ENCODE measurements at places on chromosomes 16 and 17. TPM values are rescaled to one million over a fixed set of nuclear protein-coding genes. Genes with fewer than 3 reads are reported as not detected.
A peak's percentile ranks its signal among the peaks of the same experiment; 100 is the strongest.

GRCh38 chr16:50464325-50465290, 83.6 kb upstream of the NKD1 start:
- H3K36me3 ChIP-seq: no peaks in the 10 kb centered on the region
- H3K4me1 ChIP-seq: peaks cover 24% of the 10 kb centered on the region

DNA sequence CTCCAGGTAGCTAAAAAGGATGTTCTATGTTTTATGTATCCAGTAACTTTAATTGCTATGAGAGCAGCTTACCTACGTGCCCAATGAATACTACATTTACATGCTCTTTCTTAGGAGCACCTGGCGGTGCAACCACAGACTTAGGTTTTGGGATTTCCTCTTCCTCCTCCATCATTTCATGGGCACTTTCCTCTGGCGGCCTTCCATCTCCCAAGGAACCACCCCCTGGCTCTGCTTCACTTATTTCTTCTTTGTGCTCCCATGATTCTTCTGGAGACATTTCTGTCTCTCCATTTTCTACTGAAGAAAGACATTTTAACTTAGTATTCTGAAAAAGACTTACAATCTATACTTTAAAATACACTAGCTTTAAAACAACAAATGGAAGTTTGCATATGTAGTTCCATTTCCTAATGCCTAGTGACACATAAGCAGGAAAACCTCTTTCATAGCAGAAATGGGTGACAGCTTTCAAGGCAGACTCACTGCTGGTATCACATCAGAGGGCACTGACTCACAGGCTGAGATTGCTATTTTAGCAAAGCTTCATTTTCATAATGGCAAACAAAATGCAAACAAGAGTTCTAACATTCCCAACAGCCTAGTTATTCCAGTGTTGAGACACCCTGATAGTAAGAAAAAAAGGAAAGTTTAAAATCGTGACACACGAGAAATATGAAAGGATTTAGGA, 19.1 kb downstream of the GSPT1 start:
- no peaks in the 10 kb centered on the region for H3K27me3 ChIP-seq
- peaks cover 45% of the 10 kb centered on the region for H3K4me1 ChIP-seq
- H3K27ac ChIP-seq: no peak overlapping the region
- no peak for DNase-seq

The SLC35G6 gene
- total RNA-seq: not detected

The ACSM2A gene
- total RNA-seq: not detected

DNA sequence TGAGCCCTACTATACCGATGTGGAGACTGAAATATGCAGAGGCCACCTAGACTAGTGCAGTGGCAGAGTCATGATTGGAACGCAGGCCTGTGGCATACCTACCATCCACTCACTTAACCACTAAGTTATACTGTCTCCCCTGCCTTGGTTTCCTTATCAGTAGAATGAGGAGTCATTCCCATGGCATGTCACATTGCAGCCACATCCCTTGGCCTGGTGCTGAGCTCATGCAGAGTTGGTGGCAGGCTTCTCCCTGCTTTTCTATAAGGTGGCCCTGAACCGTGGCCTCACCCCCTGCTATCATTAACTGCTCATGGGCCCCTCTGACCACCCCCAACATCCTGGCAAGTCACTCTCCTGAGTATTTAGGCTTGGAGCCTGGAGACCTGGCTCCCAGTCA, 212.5 kb downstream of the KATNIP start:
- H3K36me3 ChIP-seq: peaks cover 96% of the 10 kb centered on the region
- no peak for DNase-seq
- no peak overlapping the region for H3K4me3 ChIP-seq
- no peaks in the 10 kb centered on the region for H3K27me3 ChIP-seq

DNA sequence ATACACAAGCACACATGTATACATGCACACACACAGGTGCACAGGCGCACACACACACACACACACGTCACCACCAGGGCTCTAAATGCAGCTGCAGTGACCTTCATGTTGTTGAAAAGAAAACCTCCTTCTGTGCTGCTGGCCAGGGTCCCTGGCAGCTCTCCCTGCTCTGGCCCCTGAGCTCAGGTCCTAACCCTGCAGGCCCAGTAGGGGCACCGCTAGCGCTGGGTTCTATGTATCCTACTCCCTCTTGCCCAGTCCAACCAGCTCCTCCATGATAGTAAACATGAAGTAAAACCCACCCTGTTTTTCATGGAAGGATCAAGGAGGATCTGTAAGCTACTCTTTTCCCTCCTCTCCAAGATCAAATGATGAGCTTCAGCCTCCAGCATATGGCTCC, 172.8 kb downstream of the RBFOX3 start:
- peaks cover 8% of the 10 kb centered on the region for H3K27me3 ChIP-seq
- no peaks in the 10 kb centered on the region for H3K36me3 ChIP-seq
- DNase-seq: no peak
- H3K4me3 ChIP-seq: no peak overlapping the region
- no peak overlapping the region for H3K27ac ChIP-seq
- no peaks in the 10 kb centered on the region for H3K4me1 ChIP-seq

GRCh38 chr17:44956998-44957981, 9.7 kb upstream of the KIF18B start:
- no peak overlapping the region for H3K4me3 ChIP-seq
- no peaks in the 10 kb centered on the region for H3K36me3 ChIP-seq
- H3K27ac ChIP-seq: no peak overlapping the region
- H3K27me3 ChIP-seq: peaks cover 55% of the 10 kb centered on the region

DNA sequence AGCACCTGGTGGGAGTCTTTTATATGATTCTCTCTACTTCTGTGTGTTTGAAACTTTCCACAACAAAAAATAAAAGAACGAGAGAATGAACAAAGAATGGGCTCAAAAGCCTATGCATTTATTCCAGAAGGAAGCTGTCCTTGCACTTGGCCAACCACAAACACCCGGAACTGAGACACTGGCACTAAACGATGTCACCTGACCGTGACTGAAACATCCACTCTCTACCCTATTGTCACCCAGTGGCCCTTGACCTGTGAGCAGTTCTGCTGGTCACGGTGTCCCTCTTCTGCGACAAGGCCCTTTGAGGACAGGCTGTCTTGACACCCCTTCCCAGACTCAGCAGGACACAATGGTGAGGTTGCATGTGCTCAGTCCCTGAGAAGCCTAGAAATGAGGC, 56.6 kb downstream of the TEKT5 start:
- no peaks in the 10 kb centered on the region for H3K27me3 ChIP-seq
- H3K4me1 ChIP-seq: no peaks in the 10 kb centered on the region
- no peaks in the 10 kb centered on the region for H3K36me3 ChIP-seq
- no peak for DNase-seq
- H3K27ac ChIP-seq: no peak overlapping the region
- no peak overlapping the region for H3K4me3 ChIP-seq

GRCh38 chr17:1100382-1100781, 79.4 kb downstream of the ABR start:
- H3K36me3 ChIP-seq: peaks cover 28% of the 10 kb centered on the region
- no peak for DNase-seq
- no peak overlapping the region for H3K4me3 ChIP-seq
- no peaks in the 10 kb centered on the region for H3K27me3 ChIP-seq
- peaks cover 47% of the 10 kb centered on the region for H3K4me1 ChIP-seq

DNA sequence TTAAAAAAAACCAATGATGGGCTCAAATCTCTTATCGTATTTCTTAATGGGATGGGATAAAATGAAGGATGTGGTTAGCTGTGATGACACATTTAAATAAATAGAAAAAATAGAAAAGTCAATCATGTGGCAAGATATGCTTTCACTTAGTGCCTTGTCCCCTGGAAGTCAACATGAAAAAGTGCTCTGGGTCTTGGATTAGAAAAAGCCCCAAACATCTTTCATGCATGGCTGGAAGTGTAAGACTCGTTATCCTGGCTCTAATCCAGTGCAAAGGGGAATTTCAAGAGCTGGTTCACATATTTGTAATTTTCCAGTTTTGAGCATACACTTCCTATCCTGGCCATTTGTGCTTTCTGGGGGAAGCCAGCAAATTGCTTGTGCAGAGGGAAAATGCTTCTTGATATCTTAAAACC, 160.9 kb downstream of the MAP2K6 start:
- DNase-seq: no peak
- peaks cover 18% of the 10 kb centered on the region for H3K4me1 ChIP-seq
- H3K27ac ChIP-seq: no peak overlapping the region

DNA sequence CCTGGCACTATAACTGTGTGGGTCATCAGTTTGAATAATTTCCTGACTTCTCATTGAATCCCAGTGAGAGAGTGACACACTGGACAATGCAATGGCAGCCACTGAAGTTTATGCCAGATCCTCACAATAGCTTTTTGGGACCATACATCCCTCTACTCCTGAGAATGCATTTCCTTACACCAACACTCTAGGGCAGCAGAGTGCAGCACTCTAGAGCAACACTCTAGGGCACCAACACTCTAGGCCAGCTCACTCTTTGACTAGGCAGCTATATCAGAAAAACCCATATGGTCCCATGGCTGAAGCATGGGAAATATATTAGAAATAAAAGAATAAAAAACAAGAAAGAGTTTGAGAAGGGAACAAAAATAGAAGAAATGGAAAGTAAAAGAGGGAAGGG, 309.2 kb downstream of the MAP2K6 start:
- peak; percentile 7 for DNase-seq
- no peaks in the 10 kb centered on the region for H3K27me3 ChIP-seq
- no peak overlapping the region for H3K4me3 ChIP-seq
- H3K27ac ChIP-seq: no peak overlapping the region
- H3K36me3 ChIP-seq: no peaks in the 10 kb centered on the region

DNA sequence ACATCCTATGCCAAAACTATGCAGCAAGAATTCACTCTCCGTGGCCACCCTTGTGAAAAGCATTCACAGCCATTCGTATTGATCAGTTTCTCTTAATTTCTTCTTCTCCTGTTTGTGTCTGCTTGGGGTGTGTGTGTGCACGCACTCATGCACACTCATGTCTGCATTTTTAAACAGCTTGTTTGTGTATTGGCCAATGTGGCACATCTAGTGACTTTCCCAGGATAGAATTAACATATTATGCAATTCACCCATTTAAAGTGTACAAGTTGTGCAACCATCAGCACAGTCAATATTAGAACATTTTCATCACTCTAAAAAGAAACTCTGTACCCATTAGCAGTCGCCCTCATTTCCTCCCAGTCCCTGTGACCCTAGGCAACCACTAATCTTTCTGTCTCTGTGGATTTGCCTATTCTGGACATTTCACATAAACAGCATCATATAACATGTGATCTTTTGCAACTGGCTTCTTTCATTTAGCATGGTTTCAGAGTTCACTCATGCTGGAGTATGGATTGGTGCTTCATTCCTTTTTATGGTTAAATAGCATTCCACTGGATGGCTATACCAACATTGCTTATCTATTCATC, 20.1 kb downstream of the IRX3 start:
- no peaks in the 10 kb centered on the region for H3K27me3 ChIP-seq
- no peak overlapping the region for H3K27ac ChIP-seq
- no peaks in the 10 kb centered on the region for H3K36me3 ChIP-seq
- no peaks in the 10 kb centered on the region for H3K4me1 ChIP-seq

The HS3ST4 gene
- 1.7 TPM for total RNA-seq

- H3K4me3 ChIP-seq: no peak overlapping the region
- H3K27ac ChIP-seq: peak overlapping the region; percentile 35
- peaks cover 8% of the 10 kb centered on the region for H3K4me1 ChIP-seq
- no peak for DNase-seq
- H3K27me3 ChIP-seq: no peaks in the 10 kb centered on the region
These were observed 79.6 kb upstream of the CLEC18B start for GRCh38 chr16:74500907-74501306.

The GFAP gene
- total RNA-seq: not detected

DNA sequence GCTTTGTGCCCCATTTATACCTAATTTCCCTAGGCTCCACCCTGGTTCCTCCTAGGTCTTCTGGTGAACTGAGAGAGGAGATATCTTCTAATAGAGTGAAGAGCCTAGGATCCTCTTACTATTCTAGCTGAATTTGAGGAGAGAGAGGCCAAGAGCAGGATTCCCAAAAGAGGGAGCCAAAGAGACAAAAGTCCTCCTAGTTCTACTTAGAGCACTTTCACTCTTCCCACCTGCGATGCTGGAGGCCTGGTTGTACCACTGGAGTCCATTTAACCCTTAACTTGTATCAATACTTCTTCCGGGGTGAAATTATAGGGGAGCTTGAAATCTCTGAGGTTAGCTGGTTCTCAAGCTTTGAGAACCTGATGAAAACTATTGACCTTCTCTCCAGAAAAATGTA, 3.4 kb upstream of the SSH2 start:
- H3K27ac ChIP-seq: no peak overlapping the region
- no peak for DNase-seq
- H3K36me3 ChIP-seq: no peaks in the 10 kb centered on the region
- no peak overlapping the region for H3K4me3 ChIP-seq
- peaks cover 14% of the 10 kb centered on the region for H3K4me1 ChIP-seq

The ESRP2 gene
- total RNA-seq: 34.9 TPM

The MYH1 gene
- total RNA-seq: not detected

The EVPL gene
- total RNA-seq: 1.2 TPM

The DCAF7 gene
- 14.6 TPM for total RNA-seq
